Stimulated activated CD4-positive, alpha-beta T cell treated with anti-CD3 and anti-CD28 coated beads, Interleukin-15, amount 100 ng/mL, for 48 hours (primary cell): ENCODE measurements at places on chromosomes 3 and 15.

- no peak for DNase-seq
Observed at GRCh38 chr3:157460253-157460652, 23.6 kb downstream of the PTX3 start.

GRCh38 chr3:108602249-108602934 is 12.9 kb downstream of the DZIP3 start:
- DNase-seq = no peak

GRCh38 chr15:69626095-69627066 is 173.8 kb downstream of the RPLP1 start:
- DNase-seq = no peak

DNA sequence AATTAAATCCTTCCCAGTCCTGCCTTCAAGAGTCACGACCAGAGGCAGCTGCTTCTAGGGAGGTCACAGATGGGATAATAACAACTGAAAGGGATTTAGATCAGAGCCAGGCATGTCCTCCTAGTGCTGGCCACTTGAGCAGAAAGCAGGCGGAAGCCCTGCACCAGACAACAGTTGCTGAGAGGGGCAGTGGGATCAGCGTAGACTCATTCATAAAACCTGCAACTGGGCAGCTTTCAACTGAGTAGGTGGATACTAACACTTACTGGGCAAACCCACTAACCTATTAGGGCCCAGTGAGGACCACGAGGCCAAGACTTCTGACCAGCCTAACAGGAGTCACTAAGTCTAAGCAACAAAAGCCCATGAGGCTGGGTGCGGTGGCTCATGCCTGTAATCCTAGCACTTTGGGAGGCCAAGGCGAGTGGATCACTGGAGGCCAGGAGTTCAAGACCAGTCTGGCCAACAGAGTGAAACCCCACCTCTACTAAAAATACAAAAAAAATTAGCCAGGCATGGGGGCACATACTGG is 67.0 kb downstream of the DAPK2 start:
- no peak for DNase-seq

GRCh38 chr3:50170689-50171088 is 15.6 kb downstream of the SEMA3F start:
- no peak for DNase-seq

DNA sequence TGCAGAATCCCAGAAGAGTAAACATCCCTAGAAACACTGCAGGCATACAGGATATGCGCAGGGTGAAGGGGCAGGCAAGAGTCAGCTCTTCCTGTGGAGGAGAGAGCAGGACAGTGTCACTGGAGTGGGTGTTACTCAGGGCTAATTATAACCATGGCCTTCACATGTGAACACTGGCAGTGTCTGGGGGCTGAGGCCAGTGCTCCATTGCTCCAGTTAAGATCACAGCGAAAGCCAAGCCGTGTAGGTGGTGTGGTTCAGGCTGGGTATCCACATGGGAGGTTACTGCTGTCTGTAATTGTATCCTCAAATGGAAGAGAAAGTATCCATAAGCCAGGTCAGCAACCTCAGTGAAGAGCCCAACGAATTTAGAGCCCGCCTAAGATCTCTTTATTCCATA is 84.6 kb downstream of the MESD start:
- no peak for DNase-seq

DNA sequence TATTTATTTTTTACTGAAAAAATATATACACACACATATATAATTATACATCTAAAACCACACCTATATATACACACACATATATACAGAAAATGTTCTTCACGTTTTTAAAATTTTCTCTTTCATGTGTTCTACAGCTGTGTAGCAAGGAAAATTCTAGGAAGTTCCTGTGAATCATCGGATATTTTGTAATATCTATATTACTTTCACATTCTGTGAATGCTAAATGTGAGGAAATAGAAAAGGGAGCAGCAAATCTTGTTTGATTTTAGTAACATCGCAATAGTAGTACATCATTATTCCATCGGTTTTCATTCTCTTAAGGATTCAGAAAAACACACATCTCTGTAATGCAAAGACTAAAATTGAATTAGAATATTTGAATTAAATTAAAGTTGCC is 836.8 kb upstream of the NECTIN3 start:
- DNase-seq = no peak

GRCh38 chr3:187567021-187567420 is 103.2 kb downstream of the SST start:
- no peak for DNase-seq
